Neural progenitor cell (in vitro differentiated cells): ENCODE measurements at places on chromosomes 5 and 9.

- DNase-seq, result peak; percentile 81
Observed at GRCh38 chr5:161546470-161547301, at the start of gene GABRB2. GABRB2 (minus strand) TSS chr5:161546725; CDS start chr5:161546643, 82 bp downstream.

DNA sequence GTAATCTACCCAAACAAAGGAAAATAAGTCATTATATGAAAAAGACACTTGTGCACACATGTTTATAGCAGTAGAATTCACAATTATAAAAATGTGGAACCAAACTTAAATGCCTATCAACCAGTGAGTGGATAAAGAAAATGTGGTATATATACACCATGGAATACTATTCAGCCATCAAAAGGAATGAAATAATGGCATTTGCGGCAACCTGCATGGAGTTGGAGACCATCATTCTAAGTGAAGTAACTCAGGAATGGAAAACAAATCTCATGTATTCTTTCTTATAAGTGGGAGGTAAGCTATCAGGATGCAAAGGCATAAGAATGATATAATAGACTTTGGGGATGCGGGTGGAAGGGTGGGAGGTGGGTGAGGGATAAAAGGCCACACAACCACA is 34.6 kb downstream of the SLC12A2 start:
- no peak for DNase-seq

DNA sequence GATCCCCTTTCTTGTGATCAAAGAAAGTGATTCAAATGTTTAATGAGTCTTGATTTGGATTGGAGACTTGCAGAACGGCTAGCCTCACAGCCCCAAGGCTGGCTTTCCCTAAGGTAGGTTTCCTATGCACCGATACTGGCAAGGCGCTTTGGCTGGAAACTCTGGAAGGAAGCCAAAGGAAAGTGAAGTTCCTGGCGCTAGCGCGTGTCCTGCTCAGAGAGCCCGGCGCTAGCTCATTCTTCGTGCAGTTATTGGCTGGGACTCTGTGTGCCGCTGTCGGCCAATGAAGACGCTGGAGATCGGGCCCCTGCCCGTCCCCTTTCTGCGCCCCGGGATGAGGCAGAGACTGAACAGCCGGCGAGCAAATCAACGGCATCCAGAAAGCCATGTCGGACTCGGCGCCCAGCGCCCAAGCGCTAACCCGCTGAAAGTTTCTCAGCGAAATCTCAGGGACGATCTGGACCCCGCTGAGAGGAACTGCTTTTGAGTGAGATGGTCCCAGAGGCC is at the start of gene PCDHGC3:
Gene PCDHGC3 (plus strand): TSS at position 342 of the 507 bp plus-strand sequence. CDS start 151 bp downstream, at position 493.
- DNase-seq, result peak; percentile 95

DNA sequence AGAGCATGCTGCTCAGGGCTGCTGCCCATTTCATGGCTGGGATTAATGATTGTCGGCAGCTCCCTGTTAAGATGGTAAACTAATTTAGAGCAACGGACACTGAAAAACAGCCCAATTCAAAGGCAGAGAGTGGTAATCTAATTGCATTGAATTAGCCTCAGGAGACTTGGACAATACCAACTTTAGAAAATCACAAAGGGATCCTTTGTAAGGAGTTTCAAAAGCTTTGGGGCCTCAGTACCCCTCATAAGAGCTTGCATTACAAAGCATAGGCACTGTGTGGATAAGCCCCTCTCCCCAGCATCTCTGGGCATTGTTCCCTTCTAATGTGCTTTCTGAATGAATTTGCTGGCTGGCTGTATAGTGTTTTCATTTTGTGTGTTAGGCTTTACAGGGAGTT is 6.7 kb downstream of the GLRA1 start:
- DNase-seq, result peak; percentile 92

- DNase-seq, result no peak
Observed at GRCh38 chr9:2637390-2637789, 15.8 kb downstream of the VLDLR start.

DNA sequence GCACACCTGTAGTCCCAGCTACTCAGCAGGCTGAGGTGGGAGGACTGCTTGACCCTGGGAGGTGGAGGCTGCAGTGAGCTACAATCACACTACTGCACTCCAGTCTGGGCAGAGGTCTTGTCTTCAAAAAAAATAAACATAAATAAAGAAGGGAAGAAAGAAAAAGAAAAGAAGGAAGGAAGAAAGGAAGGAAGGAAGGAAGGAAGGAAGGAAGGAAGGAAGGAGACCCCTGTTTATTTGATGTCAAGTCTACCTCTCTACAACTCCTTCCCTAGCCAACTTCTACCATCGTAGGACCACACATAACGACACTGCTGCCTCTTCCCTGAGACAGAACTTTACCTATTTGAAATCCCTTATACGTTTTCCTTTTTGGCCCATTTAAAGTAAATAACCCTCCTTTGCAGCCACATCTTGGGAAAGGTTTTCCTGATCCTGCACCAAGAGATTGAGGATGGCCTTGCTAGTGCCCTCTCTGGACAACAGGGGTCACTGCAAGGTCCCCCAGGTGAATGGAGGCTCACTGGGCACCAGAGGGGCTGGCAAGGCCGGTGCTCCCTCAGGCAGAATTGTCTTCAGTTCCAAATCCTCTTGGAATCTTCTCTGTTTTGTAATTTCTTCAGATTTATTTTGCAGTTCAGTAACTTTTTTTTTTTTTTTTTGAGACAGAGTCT is 10.5 kb downstream of the RPS14 start:
- DNase-seq, result peak; percentile 79

GRCh38 chr5:160462167-160462566 is 40.5 kb downstream of the PTTG1 start:
- no peak for DNase-seq

- peak; percentile 98 for DNase-seq
Observed at GRCh38 chr9:137188490-137189296, at the start of the genes ANAPC2 and SSNA1. ANAPC2 (minus strand) TSS chr9:137188560; CDS start chr9:137188532, 28 bp downstream. SSNA1 (plus strand) TSS chr9:137188676; CDS start chr9:137188727, 51 bp downstream.

GRCh38 chr5:134136771-134137170 is 22.3 kb downstream of the TCF7 start:
- no peak for DNase-seq

DNA sequence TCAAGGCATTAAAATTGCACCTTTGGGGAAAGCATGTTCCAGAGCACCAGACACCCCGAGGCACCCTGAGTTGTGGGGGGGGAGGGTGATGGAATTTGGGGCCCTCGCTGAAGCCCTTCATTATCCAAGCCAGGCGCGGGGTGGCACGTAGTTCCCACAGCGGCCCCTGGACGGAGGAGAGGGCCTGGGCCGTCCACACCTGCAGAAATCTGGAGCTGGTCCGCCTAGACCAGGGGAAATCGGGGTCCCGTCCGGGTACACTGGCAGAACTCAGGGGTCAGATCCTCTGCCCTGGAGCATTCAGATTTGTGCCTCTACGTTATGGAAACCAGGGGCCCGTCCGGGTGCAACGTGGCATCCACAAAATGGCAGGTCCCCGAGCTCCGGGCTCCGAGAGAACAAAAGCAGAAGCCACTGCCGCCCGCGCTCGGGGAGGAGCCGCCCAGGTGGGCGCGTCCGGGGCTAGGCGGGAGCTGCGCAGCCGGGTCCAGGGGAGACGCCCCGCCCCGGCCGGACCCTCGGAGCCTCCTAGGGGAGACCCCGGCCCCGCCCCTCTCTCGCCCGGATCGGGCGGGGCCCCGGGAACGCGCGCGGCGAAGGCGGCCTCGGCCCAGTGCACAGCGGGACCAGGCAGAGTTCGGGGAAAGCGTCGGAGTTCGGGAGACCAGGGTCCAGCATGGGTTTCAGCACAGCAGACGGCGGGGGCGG is at the start of gene PLEKHG4B:
Gene PLEKHG4B (plus strand): TSS at position 613 of the 708 bp plus-strand sequence. CDS start 64 bp downstream, at position 677.
- DNase-seq, result peak; percentile 93

- DNase-seq, result peak; percentile 93
Observed at GRCh38 chr5:169300468-169301385, at the start of gene SLIT3. SLIT3 (minus strand) TSS chr5:169301139; CDS start chr5:169300709, 430 bp downstream.

DNA sequence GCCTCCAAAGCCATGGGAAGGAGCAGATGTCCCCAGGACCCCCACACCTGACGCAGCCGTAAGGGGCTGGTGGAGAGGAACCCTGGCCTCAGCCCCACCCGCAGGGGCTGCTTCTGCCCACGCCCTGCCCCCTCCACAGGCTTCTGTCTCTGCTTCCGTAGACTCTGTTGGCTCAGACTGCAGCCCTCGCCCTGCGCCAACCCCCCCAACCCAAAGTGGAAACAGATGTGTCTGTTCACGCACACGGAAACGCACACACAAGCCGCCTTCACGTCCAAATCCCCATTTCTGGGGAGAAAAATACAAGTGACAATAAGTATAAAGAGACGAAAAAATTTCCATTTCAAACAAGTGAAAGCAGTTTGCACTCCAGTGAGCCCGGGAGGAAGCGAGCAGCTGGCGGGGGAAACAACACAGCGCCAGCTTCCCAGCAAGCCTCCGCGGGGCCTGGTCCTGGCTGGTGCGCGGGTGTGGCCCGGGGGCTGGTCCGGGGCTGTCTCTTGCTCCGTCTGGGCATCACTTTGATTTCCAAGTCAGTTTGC is 32.6 kb upstream of the RXRA start:
- DNase-seq, result no peak

DNA sequence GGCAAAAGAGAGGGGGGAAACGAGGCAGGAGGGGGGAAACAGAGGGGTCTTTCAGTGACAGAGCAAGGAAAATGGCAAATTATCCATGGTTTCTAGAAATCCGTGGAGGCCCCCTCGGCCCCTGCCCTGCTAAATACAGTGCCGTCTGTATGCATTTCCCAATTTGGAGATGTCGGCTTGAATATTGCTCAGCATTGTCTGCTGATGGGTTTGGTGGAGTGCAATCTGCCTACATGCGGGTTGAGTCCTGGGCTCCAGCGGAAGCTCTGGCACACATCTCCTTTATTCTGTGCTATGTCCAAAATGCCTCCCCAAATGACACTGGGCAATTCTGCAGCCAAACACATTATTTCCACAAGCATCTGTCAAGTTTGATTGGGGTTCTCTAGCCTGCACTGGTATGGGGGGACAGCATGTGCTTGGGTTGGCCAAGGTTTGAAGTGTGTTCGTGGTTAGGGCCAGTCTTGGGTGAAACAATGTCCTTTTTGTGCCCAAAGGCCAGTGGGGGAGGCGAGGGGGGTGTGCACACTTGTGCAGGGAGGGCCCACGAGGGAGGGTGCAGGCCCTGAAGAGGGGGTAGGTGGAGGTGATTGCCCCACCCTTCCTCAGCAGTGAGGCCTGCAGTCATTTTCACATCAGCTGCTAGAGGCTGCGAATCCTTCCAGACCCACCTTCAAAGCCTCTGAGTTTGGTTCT is 6.2 kb upstream of the NEUROG1 start:
- DNase-seq, result peak; percentile 31

GRCh38 chr9:18427691-18428090 is 46.3 kb upstream of the ADAMTSL1 start:
- no peak for DNase-seq

DNA sequence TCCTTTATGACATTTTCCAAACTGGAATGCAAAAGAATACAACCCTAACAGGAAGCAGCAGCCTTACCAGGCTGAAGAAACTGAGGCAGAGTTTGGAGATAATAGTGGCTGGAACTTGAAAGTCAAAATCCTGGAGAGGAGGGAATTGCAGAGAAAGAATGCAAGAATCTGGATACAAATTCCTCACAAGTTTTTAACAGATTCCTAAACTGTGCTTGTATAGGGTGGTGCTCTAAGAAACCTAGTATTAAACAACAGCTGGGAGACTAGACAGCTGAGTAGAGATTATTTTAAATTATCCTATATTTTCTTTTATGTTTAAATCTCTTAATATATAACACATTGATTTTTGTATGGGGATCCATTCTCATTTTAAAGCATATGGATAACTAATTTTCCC is 30.7 kb downstream of the INVS start:
- DNase-seq, result no peak

DNA sequence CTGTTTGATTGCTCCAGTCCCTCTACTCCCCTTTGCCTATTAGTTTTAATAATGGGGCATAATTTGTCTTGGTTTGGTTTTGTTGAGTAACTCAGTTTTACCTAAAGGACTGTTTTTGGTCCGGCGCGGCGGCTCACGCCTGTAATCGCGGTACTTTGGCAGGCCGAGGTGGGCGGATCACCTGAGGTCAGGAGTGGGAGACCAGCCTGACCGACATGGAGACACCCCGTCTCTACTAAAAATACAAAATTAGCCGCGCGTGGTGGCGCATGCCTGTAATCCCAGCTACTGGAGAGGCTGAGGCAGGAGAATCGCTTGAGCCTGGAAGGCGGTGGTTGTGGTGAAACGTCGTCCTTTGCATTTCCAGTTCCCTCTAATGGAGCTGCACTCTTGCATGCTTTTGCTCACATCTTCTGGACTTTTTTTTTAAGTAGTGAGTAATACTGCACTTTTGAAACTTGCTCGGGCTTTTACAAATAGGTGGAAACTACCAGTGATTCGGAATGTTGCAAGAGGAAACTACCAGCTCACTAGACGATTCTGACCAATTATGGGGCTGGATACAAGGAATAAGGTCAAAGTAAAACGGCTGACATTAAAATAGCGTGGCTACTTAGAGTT is 721 bp upstream of the MAML1 start:
- DNase-seq, result no peak

- DNase-seq, result no peak
Observed at GRCh38 chr9:38318759-38319495, 73.6 kb upstream of the ALDH1B1 start.

DNA sequence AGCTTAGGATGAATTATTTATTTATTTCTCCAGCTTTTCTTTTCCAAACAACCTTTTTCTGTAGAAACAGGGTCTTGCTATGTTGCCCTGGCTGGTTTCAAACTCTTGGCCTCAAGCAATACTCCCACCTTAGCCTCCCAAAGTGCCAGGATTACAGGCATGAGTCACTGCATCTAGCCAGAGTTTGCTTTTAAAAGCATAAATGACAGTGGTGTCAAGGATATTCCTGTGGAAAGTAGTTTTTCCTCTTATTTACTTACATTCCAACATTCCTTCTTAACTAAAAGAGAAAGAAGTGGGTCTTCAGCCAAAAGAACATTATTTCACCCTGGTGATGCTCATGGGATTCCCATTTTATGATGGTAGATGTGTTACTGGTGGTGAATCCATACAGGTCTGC is 62.4 kb downstream of the GRIA1 start:
- no peak for DNase-seq

DNA sequence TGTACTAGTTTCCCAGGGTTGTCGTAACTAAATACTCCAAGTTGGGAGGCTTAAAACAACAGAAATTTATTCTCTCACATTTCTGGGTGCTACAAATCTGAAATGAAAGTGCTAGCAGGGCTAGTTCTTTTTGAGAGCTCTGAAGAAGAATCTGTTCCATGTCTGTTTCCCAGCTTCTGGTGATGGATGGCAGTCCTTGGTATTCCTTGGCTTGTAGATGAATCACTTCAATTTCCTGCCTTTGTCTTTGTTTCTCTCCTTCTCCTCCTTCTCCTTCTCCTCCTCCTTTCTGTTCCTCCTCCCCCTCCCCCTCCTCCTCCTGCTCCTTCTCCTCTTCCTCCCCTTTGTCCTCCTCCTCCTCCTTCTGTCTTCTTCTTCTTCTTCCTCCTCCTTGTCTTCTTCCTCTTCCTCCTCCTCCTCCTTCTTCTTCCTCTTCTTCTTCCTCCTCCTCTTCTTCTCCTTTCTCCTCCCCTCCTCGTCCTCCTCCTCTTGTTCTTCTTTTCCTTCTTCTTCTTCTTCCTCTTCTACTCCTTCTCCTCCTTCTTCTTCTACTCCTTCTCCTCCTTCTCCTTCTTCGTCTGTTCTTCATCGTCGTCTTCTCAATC is 104.7 kb upstream of the ANKRD55 start:
- no peak for DNase-seq
